NCI-H1417 (cell line): ENCODE measurements at places on chromosomes 5 and 9.

- no peak for DNase-seq
Measured at GRCh38 chr5:113598926-113599325, 85.4 kb downstream of the YTHDC2 start.

- DNase-seq = no peak
Measured at GRCh38 chr9:28866951-28867350, 1293.7 kb upstream of the C9orf72 start.

DNA sequence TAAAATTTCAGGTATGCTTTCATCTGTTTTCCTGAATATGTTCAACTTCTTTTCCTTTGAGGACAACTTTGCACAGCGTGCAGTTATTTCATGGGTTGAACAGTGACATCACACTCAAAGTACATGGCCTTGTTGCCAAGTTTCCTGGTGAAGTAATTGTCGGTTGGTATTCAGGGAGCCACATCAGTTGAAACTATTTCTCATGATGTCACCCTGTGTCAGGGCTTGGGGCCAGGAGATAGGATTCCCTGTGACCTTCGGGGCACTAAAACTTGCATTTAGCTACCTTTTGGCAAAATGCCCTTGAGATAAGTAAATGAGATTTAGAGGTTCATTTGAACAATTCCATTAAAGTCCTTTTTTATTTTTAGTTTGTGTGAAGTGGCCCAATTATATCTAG, 383.9 kb downstream of the SH3GL2 start:
- no peak for DNase-seq

GRCh38 chr5:65098393-65098792, 329.7 kb downstream of the CWC27 start:
- DNase-seq = no peak

- DNase-seq = no peak
Measured at GRCh38 chr9:81822967-81823366, 105.3 kb upstream of the SPATA31D4 start.
